ENCODE measurements at places on chromosomes 11 and 22.

GRCh38 chr22:31162015-31162765 lies 2.2 kb downstream of the RNF185 start:
- DNase-seq = no peak

DNA sequence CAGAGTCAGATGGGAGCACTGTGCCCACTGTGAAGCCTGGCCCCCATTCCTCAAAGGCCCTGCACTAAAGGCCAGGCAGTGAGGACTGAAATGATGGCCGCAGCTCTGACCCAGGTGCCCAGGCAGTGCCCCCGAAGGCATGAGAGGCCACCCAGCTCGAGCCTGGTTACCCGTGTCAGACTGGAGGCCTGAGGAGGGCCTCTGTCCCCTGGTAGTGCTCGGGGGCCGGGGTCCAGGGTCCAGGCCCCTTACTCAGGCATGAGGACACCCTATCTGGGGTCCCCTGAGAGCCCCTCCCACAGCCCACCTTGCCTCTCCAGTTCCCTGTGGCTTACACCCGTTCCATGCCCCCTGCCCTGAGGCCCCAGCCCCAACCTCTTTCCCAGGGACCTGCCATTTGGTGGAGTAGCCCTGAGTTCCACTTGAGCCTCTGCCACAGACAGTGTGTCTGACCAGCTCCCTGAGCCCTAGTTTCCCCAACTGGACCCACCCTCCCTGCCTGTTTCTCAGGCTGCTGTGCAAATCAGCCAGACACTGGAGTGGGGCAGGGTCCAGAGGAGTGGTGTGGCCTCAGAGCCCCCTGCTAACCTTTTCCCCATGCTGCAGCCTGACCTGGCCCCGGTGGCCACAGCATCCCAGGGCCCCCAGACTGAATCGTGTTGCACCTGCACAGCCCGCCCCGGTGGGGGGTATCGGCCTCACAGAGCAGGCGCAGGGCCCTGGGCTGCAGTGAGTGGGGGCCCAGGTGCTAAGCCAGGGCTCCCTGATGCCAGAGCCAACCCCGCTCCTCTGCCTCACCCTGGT lies 10.8 kb upstream of the ANKRD13D start:
- no peak for DNase-seq

GRCh38 chr11:79332017-79332416 lies 108.8 kb downstream of the TENM4 start:
- no peak for DNase-seq

DNA sequence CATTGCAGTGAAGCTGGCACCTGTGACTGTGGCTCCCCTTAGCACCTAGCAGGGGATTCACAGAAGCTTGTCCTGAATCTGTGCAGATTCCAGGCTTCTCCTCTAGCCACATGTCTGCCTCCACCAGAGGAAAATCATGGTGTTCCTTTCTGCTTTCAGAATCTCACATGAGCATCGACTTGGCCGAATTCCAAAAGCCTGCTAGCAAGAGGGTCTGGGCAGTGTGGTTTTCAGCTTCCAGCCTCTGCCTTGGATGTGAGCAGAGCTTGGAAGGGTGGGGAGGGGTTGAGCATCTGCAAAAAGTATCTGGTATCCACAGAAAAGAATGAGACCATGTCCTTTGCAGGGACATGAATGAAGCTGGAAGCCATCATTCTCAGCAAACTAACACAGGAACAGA lies 911.1 kb downstream of the TBC1D22A start:
- DNase-seq = no peak

- no peak for DNase-seq
Measured at GRCh38 chr11:27649800-27650199, 50.5 kb downstream of the BDNF start.

- no peak for DNase-seq
Measured at GRCh38 chr22:50175191-50175461, 4.6 kb downstream of the PANX2 start.

GRCh38 chr11:4672470-4672869 lies 25.2 kb downstream of the OR51E2 start:
- no peak for DNase-seq

DNA sequence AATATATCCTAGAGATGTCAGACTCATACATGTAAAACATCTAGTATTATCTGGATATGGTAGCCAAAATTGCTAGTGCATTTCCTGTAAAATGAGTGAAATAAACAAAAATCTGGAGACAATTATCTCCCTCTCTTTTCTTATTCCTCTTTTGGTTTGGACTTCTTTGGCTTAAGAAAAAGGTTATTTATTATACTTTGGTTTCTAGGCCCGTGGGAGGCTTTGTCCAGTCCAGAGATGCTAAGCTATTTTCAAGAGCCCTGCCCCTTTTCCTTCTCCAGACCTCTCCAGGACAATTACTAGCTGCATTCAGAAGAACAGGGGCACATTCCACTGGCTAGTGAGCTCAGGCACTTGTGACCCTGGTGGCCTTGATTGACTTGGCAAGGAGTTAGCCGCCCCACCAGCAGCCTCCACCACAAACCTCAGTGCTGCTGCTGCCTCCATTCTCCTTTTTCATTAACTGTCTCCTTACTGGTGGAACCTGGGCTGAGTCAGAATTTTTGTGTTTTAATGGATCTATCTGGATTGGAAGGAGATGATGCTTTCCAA lies 747.3 kb upstream of the TENM4 start:
- DNase-seq = no peak

DNA sequence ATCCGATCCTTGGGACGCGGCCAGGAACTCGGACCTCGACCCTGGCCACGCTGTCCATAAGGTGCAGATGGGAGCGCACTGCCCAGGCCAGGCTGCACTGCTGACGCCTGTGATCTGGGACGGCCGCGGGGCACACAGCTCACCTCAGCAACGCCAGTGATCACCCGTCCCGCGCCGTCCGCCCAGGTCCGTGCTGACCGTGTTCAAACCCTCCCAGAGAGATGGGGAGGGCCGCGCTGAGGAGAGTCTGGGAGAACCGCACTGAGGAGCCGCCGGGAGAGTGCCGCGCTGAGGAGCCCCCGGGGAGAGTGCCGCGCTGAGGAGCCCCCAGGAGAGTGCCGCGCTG lies 636 bp downstream of the KCNQ1OT1 start:
- DNase-seq = no peak

DNA sequence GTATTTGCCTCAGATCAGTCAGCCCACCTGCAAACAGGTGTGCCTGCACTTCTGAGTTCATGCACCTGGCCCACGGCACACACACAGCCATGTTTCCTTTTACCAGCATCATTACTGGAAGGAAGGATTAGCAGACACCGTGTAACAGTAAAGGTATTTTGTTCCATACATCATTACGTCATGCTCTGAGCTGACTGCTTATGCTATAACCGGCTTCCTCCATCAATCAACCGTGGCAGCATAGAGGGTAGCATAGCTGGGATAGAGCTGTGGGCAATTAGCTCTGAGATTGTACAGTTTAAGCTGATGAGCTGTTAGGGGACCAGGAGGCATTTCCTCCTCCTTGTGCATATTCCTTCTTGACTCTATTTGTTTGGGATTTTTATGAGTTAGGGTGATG lies 102.4 kb downstream of the ME3 start:
- no peak for DNase-seq

- DNase-seq = no peak
Measured at GRCh38 chr11:84526250-84526649, 1100.9 kb downstream of the DLG2 start.

GRCh38 chr11:104526006-104526405 lies 362.1 kb upstream of the PDGFD start:
- DNase-seq = no peak

DNA sequence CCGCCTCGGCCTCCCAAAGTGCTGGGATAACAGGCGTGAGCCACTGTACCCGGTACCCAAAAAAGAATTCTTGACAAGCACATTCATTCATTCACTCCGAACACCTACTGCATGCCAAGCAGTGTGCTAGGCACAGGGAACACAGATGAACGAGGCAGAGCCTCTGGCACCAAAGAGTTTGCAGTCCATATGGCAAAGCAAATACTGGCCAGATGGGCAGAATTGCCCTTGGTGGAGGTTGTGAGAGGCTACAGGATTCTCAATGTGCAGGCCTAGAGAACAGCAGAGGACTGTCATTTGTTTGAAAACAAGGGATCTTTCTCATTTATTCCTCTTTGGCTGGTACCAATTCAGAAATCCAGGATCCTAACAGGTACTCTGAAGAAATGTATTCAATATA lies 27.5 kb upstream of the MTCH2 start:
- no peak for DNase-seq

GRCh38 chr11:37843603-37844002 lies 1245.6 kb upstream of the RAG2 start:
- no peak for DNase-seq

- no peak for DNase-seq
Measured at GRCh38 chr11:64451856-64452255, 92.9 kb downstream of the RPS6KA4 start.

All from GM12878 (cell line).